ENCODE measurements at places on chromosomes 11 and 22.

GRCh38 chr11:117557361-117557760, 229.7 kb downstream of the CEP164 start:
- no peak for DNase-seq

DNA sequence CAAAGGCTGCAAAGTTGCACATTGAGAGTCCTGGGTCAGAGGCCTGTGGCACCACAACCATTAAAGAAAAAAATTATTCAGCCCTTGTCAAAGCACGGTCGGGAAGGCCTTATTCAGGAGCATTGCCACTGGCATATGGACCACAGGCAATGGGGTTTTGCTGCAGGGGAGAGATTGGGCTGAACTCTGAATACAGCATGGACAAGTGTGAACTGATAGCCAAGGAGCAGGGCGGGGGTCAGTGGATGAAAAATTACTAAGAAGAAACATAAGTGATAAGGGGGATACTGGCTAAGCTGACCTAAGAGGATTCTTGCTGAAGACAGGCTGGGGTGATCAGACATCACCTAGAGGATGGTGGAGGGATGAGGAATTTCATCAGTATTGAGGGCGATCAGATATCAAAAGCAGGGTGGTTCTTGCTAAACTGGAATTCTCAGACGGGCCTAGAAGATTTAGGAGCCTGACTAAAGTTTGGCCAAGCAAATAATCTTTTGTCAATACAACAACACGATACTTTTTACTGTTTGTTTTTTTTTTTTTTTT, 3.3 kb upstream of the DGCR8 start:
- DNase-seq: no peak

GRCh38 chr22:31896472-31896871, 47.9 kb upstream of the YWHAH start:
- no peak for DNase-seq

DNA sequence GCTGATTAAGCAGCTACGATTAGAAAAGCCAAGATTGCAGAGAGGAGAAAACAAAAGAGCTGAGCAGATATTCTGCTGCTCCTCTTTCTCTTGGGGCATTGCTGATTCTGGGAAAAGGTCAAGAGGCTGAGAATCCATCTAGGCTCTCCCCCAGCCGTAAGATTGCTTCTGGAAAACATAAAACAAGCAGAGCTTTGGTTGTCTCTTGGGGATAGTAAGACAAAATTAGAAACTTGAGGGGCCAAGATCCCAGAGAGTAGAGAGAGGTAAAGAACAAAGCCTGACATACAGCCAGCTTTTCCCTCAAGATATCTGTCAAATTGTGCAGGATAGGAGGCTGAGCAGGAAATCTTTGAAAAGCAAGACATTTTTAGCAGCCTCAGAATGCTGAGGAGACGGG, 158.2 kb downstream of the TTC28 start:
- DNase-seq: no peak

GRCh38 chr22:27060190-27060589, 402.8 kb downstream of the MIAT start:
- DNase-seq: no peak

DNA sequence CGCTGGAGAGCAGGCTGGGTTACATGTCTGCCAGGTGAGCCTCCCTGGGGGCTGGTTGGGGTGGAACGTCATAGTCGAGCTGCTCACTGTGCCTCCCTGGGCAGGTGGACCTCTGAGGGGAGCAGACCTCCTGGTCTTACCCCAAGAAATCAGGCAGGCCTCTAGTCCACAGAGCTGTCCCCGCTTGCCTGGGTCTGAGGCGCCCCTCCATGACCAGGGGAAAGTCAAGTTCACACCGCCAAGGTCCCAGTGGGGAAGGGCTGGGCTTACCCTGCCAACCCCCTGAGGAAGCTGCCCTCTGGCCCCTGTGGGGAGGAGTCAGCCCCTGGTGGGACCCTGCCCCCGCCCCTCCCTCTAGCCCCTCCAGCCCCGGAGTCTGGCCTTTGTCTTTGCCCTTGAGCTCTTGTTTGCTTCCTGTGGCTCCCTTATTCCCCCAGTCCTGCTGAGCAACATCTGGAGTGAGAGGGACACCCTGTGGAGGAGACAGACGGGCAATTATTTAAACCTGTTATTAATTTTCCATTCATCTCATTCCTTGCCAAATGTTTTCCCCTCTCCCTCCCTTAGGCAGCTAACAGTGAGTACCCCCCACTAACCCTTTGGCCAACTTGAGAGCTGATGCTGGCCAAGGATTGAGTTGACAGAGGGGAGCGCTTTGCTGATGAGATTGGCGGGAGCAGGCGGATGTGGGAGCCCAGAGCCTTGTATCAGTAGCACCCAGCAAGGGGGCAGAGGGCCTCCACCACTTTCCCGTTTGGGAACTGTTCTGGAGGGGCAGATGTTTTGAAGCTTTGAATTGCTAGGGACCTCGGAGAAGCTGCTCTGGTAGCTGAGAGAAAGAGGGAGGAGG, 83.4 kb downstream of the CEP164 start:
- no peak for DNase-seq

DNA sequence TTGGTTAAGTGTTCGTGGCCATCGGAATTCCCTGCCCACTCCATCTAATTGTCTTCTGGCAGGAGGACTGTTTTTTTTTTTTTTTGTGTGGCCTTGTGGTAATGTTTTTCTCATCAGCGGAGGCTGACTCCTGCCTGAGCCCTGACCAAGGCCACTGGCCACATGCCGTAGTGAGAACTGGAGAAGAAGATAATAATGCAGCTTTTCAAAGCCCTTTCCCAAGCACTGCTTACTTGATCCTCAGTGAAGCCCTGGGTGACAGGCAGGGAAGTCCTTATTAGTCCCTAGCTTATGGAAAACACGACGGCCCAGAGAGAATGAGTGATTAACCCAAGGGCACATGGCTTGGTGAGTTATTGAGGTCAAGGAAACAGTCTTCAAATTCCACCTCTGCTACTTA, 71.2 kb downstream of the ADM start:
- no peak for DNase-seq

DNA sequence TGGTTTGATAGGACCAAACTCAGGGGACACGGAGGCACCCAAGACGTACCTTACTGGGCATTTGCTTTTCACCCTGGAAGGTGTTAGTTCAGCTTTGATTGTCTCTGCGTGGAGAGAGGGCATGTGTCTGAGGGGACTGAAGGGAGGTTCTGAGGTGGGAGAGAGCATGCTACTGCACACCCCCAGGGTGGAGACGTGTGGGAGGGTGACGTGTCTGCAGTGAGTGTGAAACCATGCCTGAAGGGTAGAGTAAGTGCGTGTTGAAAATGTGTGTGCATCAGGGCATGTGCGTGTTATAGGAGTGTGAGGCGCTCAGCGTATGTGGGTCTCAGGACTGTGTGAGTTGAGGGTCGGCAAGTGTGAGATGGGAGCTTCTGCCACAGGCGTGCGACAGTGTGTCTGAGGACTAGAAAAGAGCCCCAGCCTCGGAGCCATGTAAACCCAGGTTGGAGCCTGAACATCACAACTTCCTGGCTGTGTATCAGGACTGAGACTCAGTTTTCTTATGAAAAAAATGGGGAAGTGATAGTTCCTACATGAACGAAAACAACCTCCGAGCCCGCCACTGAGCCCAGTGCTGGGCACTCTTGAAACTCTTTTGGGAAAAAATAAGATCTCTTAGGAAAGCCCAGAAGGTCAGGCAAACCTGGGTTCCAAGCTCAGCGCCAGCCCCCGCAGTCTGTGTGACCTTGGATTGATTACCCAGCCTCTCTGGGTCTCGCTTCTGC, 11.8 kb upstream of the KCNJ11 start:
- no peak for DNase-seq

DNA sequence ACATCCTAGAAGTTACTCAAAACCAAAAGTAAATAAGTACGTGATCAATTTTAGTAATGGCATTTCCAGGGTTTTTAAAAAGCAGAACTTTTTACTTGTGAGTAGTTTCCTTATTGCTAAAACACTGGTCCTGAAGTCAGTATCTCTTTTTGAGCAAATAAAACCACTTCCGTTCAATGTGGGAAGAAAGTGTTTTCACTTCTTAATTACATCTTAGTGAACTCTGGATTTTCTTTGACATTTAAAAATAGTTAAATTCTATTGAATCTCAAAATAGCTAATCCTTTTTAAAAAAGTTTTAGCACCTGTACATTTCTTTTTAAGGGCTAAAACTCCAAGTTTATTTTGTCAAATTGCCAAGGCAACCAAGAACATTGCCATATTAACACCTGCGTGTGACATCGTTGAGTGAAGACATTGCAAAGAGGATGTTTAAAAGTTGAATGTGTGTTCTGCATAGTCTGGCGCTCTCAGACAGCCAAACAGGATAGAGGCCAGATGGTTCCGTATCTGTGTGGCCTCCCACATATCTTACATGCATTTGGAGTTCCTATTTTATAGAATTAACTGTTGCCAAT, 17.2 kb upstream of the OR5B21 start:
- no peak for DNase-seq

GRCh38 chr11:68340003-68340767, 27.8 kb downstream of the LRP5 start:
- DNase-seq: no peak

DNA sequence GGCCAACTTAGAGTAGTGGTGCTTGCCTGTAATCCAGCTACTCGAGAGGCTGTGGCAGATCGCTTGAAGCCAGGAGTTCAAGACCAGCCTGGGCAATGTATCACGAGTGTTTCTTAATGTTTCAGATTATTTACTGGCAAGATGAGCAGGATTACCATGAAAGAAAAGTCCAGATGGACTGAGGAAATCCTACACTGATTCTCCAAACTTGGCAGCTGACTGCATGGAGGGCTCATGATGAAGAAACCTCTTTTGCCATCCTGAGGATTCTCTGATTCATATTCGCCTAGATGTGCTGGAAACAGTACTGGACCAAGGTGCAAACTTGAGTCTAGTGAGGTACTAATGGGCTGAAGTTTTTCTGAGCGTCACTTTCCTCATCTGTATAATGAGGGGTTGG, 2.8 kb upstream of the SIDT2 start:
- DNase-seq: no peak

GRCh38 chr11:12727563-12728211, 53.5 kb downstream of the TEAD1 start:
- no peak for DNase-seq

GRCh38 chr11:101049123-101049522, 80.5 kb downstream of the PGR start:
- DNase-seq: no peak

- DNase-seq: peak; percentile 80
Observed at GRCh38 chr11:11973361-11973800, 35.0 kb downstream of the DKK3 start.

DNA sequence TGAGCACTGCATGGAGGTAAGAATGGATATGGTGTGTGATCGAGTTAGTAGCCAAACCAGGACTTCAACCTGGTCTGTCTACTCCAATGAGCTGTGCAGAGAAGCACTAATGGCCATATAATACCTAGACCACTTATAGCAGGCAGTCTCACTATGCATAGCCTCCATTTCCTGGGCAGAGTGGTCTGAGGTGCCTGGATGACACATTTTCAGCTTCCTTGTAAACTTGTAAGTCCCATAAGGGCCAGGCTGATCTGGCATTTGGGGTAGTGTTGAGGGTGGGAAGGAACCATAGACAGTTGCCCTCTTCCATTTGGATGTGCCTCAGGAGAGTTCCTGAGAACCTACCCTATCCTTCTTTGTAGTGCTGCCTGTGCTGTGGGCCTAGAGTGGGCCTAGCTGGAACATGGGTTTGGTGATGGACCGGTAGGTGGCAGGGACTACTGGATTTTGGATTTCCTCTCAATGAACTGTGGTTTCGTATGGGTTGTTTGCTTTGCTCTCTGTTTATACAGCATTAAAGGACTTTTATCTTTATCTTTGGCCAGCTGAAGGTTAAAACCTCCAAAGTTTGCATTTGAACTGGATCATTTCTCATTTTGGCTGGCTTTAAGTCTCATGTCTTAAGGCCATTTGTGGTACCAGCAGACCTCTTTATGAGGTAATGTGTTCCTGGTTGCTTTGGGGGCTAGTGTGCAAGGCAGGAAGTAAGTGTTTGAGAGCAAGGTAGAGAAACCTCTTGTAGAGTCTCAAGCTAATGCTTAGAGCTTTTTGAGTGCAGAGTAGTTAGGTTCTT, 86.9 kb downstream of the STIM1 start:
- no peak for DNase-seq

DNA sequence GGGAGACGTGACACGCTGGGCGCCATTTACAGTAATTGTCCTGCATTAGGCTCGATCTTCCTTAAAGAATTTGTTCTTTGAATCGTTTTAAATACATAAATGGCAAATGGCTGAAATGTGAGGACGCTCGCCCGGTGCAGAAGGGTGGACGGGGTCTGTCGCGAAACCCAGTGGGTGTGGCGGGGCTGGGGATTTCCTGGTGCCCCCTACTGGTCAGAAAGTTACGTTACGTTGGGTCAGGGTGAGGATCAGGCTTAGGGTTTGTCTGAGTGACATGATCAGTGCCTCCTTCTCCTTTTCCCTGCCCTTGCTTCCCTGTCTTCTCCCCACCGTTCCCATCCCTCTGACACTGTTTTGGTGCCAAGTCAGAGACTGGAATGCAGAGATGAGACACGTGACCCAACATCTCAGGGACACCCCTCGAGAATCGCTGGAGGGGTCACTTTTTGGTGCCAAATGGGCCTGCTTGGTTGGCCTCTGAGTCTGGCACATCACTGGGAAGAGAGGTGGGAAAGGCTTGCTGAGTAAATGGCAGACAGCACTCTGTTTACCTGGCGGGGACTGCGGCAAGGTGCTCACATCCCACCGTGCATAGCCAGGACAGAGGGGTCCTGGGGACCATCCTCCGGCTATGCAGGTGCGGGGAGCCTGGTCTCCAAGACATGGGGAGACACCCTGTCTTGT, 1107.6 kb downstream of the BRD1 start:
- no peak for DNase-seq

- no peak for DNase-seq
Observed at GRCh38 chr11:32884770-32885384, 7.7 kb upstream of the QSER1 start.

- DNase-seq: no peak
Observed at GRCh38 chr11:34145847-34146381, 40.5 kb downstream of the NAT10 start.

DNA sequence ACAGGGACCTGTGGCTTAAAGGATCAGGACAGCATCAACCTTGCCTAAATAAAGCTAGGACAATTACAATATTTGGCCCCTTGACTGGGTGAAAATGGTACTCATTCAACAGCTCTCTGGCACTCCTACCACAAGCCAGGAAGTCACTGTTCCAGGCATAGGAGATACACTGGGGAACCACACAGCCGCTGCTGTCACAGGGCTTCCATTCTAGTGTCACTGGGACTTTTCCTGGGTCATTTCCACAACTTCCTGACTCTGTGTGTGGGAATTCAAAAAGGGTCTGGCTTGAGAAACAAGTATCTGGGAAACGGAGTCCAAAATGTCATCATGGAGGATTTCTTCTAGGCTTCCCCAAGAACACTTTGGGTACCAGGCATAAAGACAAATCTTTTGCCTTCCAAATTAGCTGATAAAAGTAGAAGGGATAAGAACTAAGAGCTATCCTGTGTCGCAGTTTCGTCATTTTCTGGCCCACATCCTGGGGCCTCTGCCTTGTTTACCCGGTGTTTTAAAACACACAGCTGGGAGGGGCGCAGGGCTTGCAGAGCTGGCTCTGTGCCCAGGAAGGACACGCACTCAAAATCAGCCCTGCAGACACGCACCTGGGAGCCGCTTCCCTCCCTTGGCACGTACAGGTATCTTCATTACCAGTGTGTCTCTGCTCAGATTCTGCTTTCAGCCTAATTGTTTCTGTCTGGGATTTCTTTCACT, 38.0 kb downstream of the TMEM45B start:
- DNase-seq: no peak

- DNase-seq: no peak
Observed at GRCh38 chr11:26187639-26188038, 144.3 kb upstream of the ANO3 start.
